ENCODE measurements at places on chromosomes 11 and 22.

- no peak for DNase-seq
These were observed 25.4 kb downstream of the CNTF start for GRCh38 chr11:58647866-58648265.

GRCh38 chr11:29641201-29641600 lies 375.6 kb downstream of the KCNA4 start:
- no peak for DNase-seq

GRCh38 chr11:27046956-27047355 lies 6.3 kb downstream of the BBOX1 start:
- DNase-seq = no peak

GRCh38 chr22:44304354-44304753 lies 8.4 kb downstream of the SHISAL1 start:
- no peak for DNase-seq

DNA sequence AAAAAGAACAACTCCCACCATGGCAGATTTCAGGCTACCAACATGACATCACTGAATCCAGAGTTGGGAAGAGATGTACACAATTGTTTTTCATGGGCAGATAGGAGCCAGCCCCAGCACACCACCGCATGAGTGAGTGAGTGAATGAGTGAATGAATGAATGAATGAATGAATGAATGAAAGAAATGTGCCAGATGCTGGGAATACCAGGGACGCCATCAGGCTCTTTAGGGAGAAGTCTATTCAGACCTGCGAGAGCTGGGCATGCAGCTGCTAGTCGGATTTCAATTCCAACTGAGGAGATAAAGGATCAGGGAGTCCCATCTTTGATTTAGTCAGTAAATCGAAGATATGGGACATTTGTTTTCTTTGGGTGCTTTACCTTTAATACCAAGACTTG lies 15.3 kb upstream of the FAM83F start:
- DNase-seq = no peak

GRCh38 chr22:40612291-40612751 lies 24.2 kb downstream of the MRTFA start:
- no peak for DNase-seq

DNA sequence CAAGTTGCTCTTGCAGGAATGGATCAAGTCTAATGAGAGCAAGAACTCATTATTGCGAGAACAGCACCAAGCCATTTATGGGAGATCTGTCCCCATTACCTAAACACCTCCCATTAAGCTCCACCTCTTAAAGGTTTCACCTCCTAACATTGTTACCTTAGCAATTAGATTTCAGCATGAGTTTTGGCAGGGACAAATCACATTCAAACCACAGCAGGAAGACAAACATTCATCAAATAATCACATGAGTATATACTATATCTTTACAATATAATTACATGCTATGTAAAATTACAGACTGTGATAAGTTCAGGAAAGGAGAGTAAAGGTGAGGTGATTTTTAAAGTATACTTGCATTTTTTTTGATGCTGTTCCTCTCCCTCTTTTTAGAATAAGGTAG lies 6.6 kb upstream of the TEAD1 start:
- DNase-seq = no peak

DNA sequence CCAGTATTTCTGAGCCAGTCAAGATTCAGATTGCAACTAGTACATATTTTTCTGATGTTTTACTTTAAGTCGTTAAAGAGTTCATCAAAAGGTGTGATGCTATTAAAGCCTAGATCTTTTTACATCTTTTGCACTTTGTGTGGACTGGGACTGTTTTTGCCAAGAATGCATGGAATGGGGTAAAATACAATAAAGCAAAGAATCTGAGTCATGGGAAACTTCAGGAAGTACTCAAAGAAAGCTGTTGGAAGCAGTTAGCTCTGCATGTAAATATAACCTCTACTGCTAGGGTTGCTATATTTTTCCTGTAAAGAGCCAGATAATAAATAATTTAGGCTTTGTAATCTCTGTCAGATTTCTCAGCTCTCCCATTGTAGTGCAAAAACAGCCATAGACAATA lies 20.9 kb downstream of the ATXN10 start:
- DNase-seq = no peak

DNA sequence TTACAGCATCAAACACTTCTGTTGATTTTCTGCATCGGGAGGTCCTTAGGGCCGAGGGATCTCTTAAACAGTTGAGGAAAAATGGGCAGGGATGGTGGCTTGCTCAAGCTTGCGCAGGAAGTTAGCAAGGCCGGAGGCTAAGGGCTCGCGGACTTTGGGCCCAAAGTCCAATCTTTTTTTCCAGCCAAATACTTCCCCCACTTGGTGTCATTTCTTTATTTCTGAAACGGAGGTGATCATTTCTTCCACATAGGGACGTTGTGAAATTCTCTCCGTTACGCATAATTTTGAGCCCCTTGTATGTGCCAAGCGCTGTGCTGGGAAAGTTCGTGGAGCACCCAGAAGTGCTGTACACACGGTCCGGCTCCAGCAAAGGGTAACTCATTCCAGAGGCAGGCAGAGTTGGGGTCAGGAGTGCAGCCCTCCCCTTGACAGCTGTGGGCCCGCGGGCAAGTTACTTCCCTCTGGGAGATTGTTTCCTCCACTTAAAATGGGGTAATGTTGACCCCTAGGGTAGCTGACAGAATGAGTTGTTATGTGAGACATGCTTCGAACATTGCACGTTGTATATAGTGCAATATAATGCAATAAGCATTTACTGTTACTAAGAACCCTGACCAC lies 809 bp downstream of the MIEF1 start:
- no peak for DNase-seq

- no peak for DNase-seq
These were observed 11.5 kb upstream of the NAP1L4 start for GRCh38 chr11:3003396-3004231.

- DNase-seq = no peak
These were observed 2.3 kb downstream of the CTTN start for GRCh38 chr11:70400643-70401042.

- DNase-seq = no peak
These were observed 79.3 kb downstream of the MICAL2 start for GRCh38 chr11:12189543-12190235.

GRCh38 chr11:98549571-98549970 lies 471.2 kb upstream of the CNTN5 start:
- DNase-seq = no peak

GRCh38 chr11:42528471-42528870 lies 783.3 kb upstream of the API5 start:
- no peak for DNase-seq

DNA sequence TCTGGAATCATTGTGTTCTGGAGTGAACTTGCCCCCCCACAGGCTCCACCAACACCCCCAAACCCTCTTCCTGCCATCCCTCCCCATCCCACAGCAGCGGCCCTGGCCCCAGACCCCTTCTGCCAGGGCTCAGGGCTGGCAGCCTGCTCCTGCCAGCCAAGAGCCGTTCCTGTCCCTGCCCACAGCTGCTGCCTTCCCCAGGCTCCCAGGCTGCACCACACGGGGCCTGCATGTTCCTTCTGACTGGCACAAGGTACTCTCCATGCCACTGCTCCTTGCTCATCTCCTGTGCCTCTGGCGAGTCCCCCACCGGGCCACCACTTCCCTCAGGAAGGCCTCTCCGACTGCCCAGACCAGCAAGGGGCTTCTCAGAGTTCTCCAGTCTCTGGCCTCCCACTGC lies 4.9 kb downstream of the GP1BB start:
- no peak for DNase-seq

DNA sequence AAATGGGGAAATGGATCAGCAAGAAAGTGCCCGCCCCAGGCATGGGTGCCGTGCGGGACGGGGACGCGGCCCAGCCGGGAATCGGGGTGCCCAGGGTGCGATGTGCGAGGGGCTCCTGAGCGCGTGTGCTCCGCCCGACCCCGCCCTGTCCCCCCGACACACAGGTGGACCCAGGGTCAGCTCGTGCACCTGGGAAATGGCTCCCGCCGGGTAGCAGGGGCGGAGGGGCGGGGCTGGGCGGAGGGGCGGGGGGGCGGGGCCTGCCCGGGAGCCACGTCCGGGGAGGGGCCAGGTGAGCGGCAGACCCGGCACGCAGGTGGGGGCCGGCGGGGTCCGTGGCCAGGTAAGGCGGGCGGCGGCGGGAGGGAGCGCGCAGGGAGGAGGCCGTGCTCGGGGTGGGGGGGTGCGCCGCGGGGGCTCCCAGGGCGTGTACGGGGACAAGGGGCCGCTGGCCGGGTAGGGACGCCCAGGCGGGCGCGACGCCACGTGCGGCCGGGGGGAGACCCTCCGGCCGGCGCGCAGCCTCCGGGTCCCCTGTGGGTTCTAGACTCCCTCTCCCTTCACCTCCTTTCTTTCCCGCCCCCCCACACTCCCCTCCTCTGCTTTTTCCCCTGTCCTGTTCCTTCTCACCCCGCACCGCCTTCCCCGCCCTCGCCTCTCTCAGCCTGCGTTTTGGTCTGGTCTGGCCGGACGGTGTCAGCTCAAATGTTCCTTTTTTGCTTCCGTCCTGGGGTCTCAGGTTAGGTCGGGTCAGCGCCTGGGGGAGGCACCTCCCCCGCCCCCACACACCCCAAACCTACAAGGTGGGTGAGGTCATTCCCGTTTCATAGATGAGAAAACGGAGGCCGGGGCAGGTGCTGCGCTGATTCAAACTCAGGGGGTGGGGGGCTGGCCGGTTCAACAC lies at the start of gene ARHGAP8:
ARHGAP8 (plus strand) TSS at position 291 of the 904 bp plus-strand sequence. CDS start 33,953 bp downstream, outside the sequence.
- no peak for DNase-seq

DNA sequence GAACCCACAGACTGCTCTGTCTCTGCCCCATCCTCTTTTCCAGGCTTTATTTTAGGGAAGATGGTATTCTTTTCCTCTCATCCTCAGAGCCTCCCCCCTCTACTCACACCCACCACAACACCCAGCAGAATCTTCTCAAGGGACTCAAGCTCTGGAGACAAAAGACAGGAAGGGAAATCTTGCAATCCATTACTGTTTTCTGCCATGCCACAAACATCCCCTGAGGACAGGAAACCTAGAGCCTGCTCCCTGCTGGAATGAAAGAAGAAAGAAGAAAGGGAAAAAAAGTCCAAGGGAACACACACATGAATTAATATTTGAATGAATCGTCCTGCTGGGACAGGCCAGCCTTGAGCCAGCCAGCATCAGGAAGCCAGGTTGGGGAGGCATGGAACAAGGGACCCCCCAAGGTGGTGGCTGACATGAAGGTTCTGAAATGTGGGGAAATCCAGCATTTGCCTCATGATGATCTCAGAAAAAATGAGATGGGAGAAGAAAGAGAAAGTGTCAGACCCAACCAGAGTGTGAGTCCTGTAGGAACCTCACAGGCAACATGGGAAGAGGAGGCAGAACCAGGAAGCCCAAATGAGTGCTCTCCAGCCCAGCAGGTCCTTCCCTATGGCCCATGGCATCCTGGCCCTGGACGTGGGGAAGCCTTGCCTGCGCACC lies 34.0 kb downstream of the SLCO2B1 start:
- no peak for DNase-seq

DNA sequence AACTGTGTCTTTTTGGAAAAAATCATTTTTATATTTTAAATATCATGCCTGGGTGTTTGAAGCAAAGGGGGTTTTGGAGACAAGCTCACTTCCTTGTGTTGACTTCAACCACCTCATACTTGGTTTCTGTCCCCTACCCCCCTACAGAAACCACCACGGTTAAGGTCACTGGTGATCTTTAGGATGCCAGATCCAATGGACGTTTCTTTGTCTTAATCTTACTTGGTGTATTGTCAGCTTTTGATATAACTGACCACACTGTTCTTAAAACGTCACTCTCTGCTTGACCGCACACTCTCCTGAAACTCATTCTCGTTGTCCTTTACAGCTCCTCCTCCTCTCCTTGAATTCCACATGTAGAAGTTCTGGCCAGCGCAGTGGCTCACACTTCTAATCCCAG lies 34.8 kb upstream of the SWAP70 start:
- DNase-seq = no peak

DNA sequence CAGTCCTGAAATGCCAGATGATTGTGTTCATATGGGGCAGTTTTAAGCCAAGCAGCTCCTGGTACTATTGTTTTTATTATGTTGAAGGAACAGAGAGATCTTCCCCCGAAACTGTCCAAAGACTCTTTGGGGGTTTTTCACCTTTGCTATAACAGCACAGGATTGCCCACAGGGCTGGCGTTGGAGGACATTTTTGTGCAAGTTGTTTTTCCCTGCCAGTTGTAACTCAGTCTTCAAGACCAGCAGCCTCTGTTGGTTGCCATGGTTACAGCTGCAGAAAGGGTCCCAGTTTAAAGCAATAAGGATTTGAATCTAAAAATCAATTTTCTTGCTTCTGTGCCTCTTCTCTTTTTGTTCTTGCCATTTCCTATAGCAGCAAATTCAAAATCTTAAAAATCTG lies 45.4 kb upstream of the YWHAH start:
- no peak for DNase-seq

DNA sequence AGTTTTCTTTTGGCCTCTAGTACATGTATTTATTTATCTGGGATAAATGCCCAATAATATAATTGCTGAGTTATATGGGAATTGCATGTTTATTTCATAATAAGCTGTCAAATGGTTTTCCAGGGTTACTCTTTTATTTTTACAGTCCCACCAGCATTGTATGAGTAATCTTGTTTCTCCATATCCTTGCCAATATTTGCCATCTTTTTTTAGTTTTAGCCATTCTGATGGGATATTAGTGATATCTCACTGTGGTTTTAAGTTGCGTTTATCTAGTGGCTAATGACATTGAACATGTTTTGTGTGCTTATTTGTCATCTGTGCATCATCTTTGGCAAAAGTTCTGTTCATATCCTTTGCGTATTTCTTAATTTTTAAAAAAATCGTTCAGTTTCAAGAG lies 372.8 kb upstream of the CCDC179 start:
- no peak for DNase-seq

- no peak for DNase-seq
These were observed 3.9 kb downstream of the CD3D start for GRCh38 chr11:118338637-118339061.

- DNase-seq = no peak
These were observed 182.8 kb downstream of the WNT11 start for GRCh38 chr11:76023236-76024068.

- DNase-seq = no peak
These were observed 238.6 kb downstream of the GRM5 start for GRCh38 chr11:88827018-88827676.

GRCh38 chr11:64711956-64712362 lies 11.0 kb downstream of the NRXN2 start:
- no peak for DNase-seq

DNA sequence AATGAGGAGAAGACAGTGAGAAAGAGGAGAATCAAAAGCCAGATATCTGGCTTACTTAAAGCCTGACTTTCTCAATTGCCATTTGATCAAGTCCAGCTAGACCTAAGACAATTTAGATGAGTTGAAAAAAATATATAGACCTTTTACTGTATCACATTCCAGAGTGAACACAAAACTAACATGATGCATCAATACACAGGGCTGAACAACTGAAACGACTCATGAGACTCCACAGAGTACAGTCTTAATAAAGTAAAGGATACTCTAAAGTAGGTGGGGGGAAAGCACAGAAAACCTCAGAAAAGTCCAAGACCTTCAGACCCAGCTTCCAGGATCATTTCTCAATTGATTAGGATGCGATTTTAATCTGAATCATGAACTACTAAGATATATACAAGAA lies 95.3 kb upstream of the OR9G4 start:
- no peak for DNase-seq

- no peak for DNase-seq
These were observed 1.2 kb upstream of the HSPA8 start for GRCh38 chr11:123062892-123063825.

Data from iPS DF 6.9 (cell line).